Foreskin keratinocyte (primary cell): ENCODE measurements at places on chromosomes 6 and 20. TPM values are rescaled to one million over a fixed set of nuclear protein-coding genes. Genes with fewer than 3 reads are reported as not detected.

DNA sequence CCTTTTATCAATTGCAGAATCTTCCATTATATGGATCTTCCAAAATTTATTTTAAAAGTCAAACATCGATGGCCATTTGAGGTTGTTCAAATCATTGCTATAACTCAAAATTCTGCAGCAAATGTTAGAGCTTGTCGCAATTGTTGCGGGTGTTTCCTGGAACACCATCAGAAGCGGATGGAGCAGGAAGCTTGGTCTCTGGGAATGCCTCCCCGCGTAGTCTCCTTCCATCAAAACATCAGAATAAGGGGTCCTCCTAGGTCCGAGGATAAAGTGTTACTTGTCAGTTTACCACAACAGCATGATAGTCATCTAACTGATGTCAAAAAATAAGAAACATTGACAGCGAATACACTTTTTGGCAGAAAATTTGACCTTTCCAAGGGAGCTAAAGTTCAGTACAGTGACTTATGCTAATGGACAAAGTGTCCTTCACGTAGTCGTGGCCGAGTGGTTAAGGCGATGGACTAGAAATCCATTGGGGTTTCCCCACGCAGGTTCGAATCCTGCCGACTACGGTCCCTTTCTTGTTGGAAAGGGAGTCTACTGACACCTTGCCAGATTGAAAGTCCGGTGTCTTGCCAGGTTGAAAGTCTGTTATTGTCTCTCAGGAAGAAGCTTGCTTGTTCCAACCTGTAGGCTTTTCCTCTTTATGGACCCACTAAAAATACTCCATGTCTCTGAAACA, 59.0 kb upstream of the ZNF184 start:
- DNase-seq: peak; percentile 13

DNA sequence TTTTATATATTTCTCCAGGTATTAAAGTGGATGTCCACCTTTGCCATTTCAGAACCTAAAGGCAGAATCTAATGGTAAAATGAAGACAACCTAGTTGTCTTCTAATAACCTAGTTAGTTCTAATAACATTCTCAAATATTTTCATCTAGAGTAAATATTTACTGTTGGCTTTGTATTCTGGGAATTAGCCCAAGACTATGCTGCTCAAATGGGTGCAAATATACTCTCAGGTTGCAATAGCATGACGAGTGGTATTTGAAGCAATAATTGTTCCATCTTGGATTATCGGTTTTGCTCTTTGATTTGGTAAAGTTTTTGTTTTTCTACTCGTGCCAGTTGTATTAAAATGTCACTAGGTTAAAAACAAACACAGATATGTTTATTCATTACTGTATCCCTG, 21.0 kb upstream of the RSPH4A start:
- DNase-seq: no peak

- DNase-seq: no peak
These were observed 311.9 kb upstream of the EPHA7 start for GRCh38 chr6:93731306-93731705.

GRCh38 chr20:36312724-36313441, 6.7 kb downstream of the DLGAP4 start:
- no peak for DNase-seq

DNA sequence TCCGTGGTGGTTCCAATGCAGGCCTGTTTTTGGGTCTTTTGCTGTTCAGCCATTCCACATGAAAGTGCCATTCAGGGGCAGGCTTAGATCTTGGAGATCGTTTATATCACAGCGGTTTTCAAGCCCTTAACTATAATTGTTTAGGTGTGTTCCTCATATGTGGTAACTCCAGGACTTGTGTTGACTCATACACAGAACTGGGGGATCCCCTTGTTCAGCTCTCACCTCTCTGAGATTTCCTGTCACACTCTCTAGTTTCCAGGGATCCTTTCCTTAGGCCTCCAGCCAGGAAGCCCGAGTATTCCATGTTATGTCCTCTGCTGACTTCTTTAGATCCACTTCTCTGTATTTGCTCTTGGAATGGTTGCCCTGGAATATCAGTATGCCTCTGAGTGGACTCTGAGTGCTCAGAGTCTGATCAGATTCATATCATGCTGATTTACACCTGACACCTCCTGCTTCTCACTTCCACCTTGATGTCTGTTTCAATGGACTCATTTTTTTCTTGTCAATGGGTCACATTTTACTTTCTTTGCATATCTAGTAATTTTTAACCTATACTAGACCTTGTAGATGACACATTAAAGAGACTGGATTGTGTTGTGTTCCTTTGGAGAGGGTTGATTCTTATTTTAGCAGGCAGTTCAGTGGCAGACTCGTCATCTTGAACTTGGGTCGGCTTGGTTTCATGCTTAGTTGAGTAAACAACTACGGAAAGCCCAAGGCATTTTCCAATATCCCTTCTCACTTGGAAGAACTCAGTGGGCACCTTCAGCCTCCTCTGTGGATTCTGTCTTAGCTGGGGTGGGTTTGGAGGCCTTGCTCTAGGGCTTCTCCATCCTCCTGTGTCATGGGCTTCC, 13.1 kb downstream of the NTSR1 start:
- no peak for DNase-seq

DNA sequence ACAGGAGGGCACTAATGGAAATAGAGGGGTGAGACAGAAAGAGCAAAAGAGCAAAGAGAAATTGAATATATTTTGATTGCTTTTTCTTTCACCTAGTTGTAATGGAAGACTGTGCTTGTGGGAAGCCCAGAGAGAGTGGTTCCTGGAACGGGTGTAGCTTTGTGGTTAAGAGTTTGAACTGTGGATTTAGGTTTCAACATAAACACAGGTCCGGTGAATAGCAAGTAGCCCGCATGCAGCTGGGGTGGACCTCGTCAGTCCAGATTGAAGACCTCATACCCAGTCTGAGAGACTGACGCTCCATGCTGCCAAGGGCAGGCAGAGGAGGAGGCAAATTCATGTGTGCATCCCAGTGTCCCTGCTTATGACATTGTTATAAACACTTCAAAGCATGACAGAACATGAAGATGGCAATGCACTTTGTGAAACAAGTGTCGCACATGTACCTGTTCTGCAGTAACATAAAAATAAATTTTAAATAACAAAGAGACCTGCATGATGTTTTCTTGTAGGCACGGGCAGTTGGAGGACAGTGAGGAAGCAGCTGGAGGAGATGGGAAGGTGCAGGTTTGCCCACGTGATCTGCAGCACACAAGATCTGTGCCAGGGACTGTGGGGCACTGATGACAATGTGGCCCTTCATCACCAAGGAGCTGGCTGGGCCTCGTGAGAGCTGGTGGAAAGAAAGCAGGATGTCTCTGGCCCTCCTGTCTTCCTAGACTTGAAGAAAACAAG, 220.5 kb upstream of the SSTR4 start:
- no peak for DNase-seq

DNA sequence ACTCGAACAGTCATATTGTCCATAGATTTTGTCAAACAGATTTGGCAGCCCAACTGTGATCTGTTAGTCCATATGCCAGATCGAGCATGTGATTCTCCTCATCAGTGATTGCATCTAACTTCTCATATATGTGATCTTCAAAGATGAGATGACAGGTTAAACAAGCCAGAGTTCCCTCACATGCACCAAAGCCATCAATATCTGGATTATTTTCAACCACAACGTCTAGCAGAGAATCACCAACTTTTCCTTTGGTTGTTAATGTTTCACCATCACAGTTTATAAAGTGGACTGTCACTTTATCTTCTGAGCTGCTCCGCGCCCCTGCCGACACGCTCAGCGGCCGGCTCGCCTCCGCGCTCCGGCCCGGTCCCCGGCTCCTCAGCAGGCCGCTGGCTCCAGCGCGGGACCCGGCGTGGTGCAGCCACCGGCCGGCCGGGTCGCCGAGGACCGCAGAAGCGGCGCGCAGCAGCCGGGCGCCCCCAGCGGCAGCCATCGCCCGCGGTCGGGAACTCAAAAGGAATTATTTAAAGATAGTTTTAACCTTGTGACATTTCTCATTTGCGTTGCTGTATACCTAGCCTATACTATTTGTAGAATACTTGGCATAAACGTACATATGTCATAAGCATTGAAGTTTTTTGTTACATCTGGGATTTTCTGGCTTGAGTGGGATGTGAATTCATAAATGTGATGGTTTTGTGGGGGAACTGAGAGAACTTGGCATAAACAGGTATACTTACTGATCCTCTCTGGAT, 40.1 kb upstream of the DYNLRB1 start:
- no peak for DNase-seq

- DNase-seq: no peak
These were observed 86.1 kb upstream of the ZNF217 start for GRCh38 chr20:53679597-53680309.

GRCh38 chr6:31705931-31706330, 735 bp upstream of the LY6G6F start:
- no peak for DNase-seq

GRCh38 chr20:29408034-29408695, 1849.3 kb upstream of the DEFB115 start:
- no peak for DNase-seq

SMLR1 gene
- total RNA-seq: not detected in 2 replicates
